ENCODE measurements at places on chromosomes 5 and 9. TPM values are rescaled to one million over a fixed set of nuclear protein-coding genes. Genes with fewer than 3 reads are reported as not detected.

FSTL4 gene
- total RNA-seq: 1.7 TPM

DNA sequence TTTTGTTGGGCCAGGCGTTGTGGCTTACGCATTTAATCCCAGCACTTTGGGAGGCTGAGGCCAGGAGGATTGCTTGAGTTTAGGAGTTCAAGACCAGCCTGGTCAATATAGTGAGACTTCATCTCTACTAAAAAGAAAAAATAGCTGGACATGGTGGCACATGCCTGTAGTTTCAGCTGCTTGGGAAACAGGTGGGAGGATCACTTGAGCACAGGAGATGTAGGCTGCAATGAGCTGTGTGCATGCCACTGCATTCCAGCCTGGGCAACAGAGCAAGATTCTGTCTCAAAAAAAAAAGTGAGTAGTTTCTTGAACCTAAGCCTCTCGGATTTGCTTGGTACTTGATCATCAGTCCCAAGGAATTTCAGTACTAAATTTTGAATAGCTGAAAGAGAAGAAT lies 26.9 kb downstream of the G3BP1 start:
- DNase-seq: no peak

DNA sequence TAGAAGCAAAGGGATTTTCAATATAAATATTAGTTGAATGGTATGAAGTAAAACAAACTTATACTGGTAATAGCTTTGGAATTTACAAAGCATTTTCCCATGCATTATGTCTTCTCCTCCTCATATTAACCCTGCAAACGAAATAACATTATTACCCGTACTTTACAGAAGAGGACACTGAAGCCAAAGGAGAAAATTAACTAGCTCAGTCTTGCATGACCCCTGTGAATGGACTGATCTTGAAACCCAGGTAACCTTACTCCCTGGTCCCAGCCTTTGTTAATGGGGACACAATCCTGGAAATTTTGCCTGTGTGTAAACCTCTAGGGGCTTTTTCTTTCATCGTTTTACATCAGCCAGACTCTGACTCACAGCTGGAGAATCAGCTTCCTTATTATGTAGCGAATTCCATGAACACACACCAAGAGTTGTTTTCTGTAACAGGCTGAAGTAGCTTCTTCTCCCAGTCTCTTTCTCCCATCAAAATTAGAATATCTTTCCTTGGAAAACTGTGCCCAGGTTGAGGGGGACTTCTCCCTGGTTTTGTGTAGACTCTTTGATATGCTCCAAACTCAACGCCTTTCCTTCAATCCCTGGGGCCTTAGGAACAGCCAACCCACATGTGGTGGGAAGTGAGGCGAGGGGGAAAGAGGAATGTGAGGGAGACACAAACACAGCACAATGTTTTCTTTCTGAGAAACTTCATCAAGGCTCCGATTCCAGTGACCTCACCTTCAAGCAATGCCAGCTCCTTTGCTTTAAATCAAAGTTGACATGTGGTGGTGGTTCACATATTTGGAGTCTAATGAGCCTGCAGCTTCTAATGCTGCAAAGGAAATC lies 480.9 kb upstream of the PAPPA start:
- no peak for DNase-seq

PCDHA9 gene
- total RNA-seq: not detected

DNA sequence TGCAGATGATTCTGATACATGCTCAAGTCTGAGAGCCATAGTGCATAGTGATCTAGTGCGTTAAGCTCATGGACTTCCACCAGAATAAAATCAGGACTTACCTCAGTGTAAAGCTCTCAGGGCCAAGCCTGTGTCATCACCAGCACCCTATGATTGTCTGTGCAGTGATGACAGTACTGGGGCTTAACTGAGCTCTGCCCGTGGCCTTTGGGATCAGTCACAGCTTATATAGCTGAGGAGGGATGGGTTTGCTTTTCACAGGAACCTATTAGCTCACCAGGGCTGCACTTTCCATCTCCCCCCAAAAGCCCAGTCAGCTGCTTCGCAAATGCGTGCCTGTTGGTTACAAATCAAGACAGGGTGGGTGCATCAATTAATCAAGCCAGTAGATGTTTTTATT lies 246.9 kb downstream of the NR3C1 start:
- no peak for DNase-seq

DNA sequence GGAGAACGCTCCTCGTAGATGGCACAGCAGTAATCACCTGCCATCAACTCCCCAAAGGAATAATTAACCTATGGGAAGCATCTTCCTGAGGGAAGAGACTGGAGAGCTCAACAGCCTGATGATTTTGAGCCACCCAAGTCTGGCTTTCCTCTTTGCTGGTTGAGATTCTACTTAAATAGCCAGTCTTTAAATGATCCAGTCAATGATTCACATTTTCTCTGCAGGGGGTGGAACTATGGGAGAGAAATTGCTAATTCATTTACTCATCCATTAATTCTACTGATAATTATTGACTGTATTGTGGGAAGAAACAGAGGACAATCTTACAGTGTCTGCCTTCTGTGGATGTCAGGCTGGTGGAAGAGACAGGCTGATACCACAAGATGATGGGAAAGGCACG lies 355.0 kb upstream of the PANK3 start:
- DNase-seq: no peak

EIF4E1B gene
- total RNA-seq: not detected

SLC25A25 gene
- 16.3 TPM for total RNA-seq

DNA sequence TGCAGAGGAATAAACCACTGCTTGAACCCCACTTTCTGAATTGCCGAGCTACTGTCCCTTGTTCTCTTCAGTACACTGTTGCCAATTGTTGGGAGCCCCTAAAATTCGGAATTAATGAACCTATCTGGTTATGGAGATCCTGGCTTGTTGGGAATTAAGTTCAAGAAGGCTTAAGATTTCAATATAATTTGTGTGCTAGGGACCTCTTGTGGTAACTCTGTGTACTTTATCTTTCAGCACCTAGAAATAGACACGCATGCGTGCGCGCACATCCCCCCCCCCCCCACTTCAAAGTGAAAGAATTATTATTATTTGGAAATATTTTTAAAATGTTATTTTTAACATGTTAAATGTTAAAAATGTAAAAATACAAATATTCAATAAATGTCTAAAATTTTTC lies 53.3 kb upstream of the FAM169A start:
- no peak for DNase-seq
